Kidney (tissue), 22 donors: ENCODE measurements at places on chromosomes 5 and 9. TPM values are rescaled to one million over a fixed set of nuclear protein-coding genes. Genes with fewer than 3 reads are reported as not detected.

Gene FGF18
- polyA plus RNA-seq = 0.39 TPM

Gene SOHLH1
- not detected for polyA plus RNA-seq

Gene CDO1
- polyA plus RNA-seq = 1.7 TPM

Gene PCDHA4
- 1.1 TPM for polyA plus RNA-seq

Gene FGF10
- 0.19 TPM for polyA plus RNA-seq

Gene KLF9
- polyA plus RNA-seq = 23.5 TPM

Gene HSD17B4
- 212 TPM for polyA plus RNA-seq

Gene PCDHGA10
- polyA plus RNA-seq = 0.47 TPM

Gene KCNN2
- polyA plus RNA-seq = 1.7 TPM

Gene BTNL3
- polyA plus RNA-seq = 0.30 TPM

Gene TSSK1B
- not detected for polyA plus RNA-seq

Gene OR1J1
- not detected for polyA plus RNA-seq

Gene KCNV2
- polyA plus RNA-seq = not detected

Gene RABL6
- 60.4 TPM for polyA plus RNA-seq

Gene CCNI2
- 3.8 TPM for polyA plus RNA-seq

Gene SLC6A19
- 69.3 TPM for polyA plus RNA-seq

Gene TXNDC8
- polyA plus RNA-seq = not detected

Gene LRRC70
- 4.9 TPM for polyA plus RNA-seq

Gene UGT3A2
- polyA plus RNA-seq = 4.4 TPM

DNA sequence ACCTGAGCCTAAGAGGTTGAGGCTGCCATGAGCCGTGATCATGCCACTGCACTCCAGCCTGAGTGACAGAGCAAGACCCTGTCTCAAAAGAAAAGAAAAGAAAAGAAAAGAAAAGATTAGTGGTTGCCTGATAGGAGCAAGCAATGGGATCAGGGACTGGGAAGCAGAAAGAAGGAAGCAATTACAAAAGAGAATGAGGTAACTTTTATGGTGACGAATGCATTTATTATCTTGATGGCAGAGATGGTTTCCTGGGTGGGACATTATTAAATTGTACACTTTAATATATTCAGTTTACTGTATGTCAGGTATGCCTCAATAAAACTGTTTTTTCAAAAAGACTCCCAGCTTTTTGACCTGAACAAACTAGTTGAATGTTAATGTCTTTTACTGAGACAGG lies 7.5 kb upstream of the PFDN1 start:
- DNase-seq = no peak

GRCh38 chr9:22165144-22165543 lies 156.0 kb upstream of the CDKN2B start:
- no peak for DNase-seq

DNA sequence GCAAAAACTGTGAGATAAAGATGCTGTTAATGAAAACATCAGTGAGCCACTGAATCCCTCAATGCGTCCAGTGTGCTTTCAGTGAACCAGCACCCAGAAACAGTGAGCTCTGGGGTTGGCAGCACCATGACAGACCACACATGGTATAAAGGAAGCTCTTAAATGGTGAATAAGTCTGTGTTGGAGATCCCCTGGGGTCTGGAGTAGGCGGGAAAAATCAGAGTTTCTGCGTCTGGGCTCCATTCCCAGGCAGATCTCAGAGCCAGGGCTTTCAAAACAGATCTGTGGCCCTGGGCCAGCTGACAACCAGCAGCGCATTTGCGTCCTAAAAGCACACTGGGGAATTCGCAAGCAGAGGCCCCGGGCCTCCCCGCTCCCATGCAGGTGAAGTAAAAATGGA lies 233.5 kb downstream of the FRMD3 start:
- DNase-seq = peak; percentile 55

- no peak for DNase-seq
Measured at GRCh38 chr9:136175616-136176197, 29.2 kb downstream of the LHX3 start.

DNA sequence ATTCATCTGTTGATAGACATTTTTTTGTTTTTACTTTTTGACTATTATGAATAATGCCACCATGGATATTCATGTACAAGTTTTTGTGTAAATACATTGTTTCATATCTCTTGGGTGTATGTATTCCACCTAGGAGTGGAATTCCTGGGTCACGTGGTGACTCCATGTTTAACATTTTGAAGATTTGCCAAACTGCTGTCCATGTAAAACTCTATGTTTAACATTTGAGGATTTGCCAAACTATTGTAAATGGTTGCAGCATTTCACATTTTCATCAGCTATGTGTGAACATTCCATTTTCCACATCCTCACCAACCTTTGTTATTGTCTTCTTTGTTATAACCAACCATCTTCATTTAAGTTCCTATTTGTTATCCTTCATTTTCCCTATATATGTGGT lies 12.2 kb downstream of the TMEFF1 start:
- no peak for DNase-seq

DNA sequence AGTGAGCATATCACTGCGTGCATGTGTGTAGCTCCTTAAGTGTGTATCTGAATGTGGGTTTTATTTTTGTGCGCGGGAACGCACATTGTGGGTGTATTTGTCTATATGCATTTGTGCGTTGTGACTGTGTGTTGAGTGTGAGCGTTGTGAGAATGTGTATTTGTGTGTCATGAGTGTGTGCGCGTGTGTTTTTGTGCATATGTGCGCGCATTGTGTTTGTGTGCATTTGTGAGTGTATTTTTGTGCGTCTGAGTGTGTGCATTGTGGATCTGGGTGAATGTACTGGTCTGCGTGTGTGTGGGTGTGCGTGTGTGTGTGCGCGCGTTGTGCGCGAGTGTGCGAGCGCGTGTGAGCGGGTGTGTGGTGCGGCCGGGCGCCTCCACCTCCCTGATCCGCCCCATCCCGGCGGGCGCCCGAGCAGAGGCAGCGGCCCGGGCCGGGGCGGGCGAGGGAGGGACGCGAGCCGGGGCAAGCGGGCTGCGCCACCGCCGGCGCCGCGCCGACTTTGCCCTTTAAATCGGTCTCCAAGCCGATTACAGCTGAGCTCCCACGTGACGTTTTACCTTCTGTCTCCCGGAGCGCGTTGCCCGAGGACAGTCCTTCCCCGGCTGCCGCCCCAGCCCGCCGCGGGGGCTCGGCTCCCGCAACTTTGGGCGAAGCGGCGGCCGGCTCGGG lies at the start of gene RASGRF2:
Gene RASGRF2, plus strand, starts transcription at position 596 of the 675 bp plus-strand sequence. CDS start 376 bp downstream, outside the sequence.
- peak; percentile 56 for DNase-seq

GRCh38 chr5:106420102-106420501 lies 1250.6 kb downstream of the EFNA5 start:
- no peak for DNase-seq

DNA sequence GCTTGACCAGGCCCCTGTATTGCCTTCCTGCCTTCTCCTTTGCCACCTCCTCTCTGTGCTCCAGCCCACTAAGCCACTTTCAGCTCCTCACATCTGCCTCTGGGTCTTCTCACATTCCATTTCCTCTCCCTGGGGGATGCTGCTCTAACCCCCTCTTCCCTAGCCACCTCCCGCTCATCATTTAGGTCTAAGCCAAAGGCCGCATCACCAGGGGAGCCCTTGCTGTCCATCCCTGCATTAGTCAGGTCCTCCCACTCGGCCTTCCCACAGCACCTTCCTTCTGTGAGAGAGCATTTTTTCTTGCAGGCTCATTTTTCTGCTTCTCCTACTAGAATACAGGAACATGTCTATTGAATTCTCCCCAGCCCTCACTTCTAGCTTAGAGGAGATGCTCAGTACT lies 72.6 kb upstream of the GALNT10 start:
- no peak for DNase-seq

DNA sequence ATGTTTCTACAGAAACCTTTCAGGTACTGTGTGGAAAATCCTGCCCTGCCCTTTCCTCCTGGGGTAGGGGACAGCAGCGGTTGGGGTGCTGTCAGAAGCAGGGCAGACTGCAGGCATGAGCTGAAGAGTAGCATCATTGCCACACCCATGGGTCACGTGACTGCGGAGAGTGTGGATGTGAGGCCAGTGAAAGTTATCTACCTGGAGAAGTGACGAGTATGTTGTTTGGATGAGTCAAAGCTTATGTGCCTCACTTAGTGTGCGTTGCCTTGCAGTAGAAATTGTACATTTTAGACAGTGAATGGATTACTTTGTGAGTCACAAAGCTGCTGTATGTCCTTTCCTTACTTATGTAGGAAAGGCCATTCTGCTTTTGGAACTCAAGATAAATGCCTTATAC lies 21.7 kb upstream of the ACTBL2 start:
- no peak for DNase-seq

DNA sequence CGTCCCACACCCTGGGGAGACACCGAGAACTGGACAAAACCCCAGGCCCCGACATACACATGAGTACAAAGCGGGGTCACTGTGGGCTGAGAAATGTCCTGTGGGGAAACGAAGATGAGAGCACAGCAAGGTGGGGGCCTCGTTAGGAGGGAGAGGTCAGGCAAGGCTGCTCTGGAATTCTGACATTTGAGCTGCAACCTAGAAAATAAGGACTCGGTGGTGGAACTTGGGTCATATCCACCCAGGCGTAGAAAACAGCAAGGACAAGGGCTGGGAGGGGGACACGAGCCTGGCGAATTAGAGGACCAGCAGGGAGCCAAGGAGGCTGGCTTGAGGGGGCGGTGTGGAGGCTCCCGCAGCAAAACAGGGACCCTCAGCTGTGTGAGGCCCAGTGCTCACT lies 32.8 kb downstream of the NCS1 start:
- DNase-seq = peak; percentile 56

DNA sequence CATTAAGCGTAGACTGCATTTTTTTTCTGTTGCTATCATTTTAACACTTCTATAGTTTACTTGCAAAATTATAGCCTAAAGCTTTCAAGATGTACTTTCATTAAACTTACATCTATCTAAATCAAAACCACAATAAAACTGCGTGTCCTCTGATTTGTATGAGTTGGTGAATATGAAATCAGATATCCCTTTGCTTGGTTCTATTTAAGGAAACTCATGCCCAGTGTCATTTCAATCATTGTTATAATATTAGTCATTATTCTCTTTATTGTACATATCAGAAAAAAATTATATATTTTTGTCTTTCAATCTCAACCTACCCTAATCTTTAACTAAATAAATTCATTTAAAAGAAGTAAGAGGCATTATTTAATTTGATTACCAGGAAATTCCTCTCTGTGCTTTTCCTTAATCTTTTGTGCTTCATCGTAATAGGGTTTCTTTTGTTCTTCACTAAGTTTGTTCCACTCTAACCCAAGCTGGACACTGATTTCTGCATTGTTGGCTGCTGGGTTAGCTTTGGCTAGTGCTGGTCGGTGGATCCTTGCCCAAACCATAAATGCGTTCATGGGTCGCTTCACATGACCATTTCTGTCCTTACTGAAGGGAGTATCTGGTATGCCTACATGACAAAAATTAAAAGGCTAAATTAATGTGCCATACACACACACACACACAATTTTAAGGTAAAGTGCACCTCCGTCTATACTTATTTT lies 3.8 kb downstream of the SOX30 start:
- DNase-seq = no peak

- no peak for DNase-seq
Measured at GRCh38 chr5:143200781-143201398, 202.6 kb downstream of the NR3C1 start.

DNA sequence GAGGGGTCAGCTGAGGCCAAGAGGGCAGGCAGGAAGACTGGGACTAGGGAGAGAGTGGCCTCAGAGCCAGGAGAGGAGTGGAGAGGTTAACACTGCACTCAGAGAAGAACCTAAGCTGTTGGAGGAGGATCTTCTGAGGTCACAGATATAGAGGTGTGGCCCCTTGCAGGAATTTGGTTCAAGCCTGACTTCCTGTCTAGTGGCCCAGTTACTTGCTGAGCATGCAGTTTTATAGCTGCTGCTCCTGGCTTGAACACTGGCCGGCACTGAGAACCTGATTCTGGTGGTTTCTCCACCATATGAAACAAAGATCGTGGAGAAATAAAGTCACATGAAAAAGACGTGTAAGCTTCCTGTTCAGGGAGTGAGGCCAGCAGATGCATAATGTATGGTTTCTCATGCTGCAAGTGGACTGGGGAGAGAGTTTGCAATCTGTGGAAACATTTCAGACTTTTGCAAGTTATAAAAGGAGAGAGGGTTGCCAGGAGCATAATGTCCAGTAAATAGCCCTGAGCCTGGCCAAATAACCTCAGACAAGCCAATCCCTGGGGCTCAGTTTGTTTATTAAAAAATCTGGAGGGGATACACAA lies 82.6 kb downstream of the GALNT10 start:
- no peak for DNase-seq

DNA sequence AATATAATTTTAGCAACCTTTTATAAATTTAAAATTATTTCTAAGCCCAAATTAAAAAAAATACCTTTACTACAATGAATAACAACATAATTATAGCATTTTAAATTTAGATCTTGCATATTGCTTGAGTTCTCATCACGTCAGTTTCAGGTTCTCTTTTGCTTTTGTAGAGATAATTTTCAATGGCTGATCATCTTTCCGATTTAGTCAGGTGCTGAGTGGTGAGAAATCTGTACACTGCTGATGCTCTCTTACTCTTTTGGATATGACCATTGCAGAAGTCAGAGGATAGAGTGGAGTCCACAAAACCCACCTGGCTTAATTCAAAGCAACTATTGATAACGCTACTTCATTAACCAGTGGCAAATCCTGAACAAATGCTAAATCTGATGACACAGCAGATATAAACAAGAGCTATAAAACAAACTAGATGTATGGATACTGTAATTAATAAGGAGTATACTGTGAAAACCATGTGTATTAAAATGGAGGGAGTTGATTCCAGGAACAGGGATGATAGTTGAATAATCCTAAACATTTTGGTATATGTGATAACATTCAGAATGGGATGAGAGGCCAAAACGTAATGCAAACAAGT lies 394.8 kb downstream of the CSNK1G3 start:
- no peak for DNase-seq

GRCh38 chr9:122103985-122104384 lies 10.9 kb upstream of the TTLL11 start:
- DNase-seq = no peak

DNA sequence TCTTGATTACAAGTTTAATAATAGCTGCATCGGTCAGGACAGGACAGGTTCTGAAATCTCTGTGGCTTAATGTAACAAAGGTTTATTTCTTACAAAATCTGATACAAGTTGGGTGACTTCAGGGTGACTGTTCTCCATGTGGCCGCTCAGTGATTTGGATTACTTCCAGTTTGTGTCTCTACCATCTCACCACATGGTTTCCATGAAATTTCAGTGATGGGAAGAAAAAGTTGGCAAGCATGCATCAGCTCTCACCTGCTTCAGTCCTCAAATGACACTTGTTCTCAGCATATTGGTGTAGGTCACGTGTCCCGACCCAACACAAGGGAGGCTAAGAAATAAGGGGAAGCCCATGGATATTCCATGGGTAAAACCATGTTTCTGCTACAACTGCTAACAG lies 7.8 kb upstream of the TMEM268 start:
- no peak for DNase-seq

DNA sequence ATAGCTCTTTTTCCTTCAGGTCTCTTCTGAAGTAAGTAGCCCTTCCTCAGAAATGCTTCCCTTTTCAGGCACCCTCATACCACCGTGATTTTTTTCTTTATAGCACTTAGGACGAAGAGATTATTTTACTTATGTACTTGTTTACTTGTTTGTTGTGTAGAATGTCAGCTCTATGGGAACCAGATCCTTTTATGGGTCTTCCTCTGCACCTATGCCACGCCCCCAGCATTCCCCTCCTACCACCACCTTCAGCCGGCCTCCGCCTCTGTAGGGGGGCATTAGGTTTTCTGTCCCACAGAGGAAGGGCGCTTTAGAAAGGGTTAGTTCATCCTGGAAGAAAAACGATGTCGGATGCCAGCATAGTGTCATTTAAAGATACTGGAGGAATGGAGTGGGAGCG lies 1.8 kb downstream of the CDKN2B-AS1 start:
- DNase-seq = no peak

GRCh38 chr5:127959152-127959764 lies 124.3 kb upstream of the SLC12A2 start:
- DNase-seq = peak; percentile 59

- DNase-seq = no peak
Measured at GRCh38 chr5:164358531-164359259, 853.3 kb downstream of the MAT2B start.
